ENCODE measurements at places on chromosomes 1 and 21.
A peak's percentile ranks its signal among the peaks of the same experiment; 100 is the strongest.

- DNase-seq, result no peak
These were observed 14.2 kb downstream of the BATF3 start for GRCh38 chr1:212685429-212685828.

- DNase-seq, result no peak
These were observed 185.6 kb downstream of the TOMM20 start for GRCh38 chr1:234942879-234943506.

GRCh38 chr21:41256771-41257702 is 59.6 kb upstream of the FAM3B start:
- DNase-seq, result no peak

GRCh38 chr1:3674100-3675094 is 22.1 kb downstream of the TP73 start:
- no peak for DNase-seq

DNA sequence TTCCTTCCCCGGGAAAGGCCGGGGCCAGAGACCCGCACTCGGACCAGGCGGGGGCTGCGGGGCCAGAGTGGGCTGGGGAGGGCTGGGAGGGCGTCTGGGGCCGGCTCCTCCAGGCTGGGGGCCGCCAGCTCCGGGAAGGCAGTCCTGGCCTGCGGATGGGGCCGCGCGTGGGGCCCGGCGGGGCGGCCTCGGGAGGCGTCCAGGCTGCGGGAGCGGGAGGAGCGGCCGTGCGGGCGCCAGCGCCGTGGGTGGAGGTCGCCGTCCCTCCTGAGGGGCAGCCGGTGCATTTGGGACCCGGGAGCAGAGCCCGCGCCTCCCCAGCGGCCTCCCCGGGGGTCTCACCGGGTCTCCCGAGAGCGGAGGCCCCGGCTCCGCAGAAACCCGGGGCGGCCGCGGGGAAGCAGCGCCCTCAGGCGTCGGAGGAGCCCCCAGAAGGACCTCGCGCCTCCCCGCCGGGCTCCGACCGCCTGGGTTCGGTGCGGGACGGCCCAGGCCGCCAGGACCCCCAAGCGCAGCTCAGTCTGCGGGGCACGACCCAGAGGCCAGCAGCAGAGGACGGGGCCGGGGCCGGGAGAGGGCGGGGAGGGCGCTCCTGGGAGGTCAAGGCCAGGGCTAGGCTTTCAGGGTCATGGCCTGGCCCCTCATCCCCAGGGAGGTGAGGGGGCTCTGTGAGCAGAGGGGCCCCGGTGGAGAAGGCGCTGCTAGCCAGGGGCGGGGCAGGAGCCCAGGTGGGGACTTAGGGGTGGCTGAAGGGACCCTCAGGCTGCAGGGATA is 7.2 kb upstream of the SLX9 start:
- DNase-seq, result no peak

GRCh38 chr1:204419064-204419403 is 7.4 kb upstream of the PPP1R15B start:
- DNase-seq, result no peak

DNA sequence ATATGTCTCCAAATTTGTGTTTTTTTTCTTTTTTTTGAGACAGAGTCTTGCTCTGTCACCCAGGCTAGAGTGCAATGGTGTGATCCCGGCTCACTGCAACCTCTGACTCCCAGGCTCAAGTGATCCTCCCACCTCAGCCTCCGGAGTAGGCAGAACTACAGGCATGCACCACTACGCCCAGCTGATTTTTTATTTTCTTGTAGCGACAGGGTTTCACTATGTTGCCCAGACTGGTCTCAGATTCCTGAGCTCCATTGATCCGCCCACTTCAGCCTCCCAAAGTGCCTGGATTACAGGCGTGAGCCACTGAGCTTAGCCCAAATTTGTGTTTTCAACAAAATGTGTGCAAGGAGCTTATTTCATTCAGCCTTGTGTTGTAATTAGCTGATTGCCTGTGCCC is 59.0 kb upstream of the IFFO2 start:
- no peak for DNase-seq

DNA sequence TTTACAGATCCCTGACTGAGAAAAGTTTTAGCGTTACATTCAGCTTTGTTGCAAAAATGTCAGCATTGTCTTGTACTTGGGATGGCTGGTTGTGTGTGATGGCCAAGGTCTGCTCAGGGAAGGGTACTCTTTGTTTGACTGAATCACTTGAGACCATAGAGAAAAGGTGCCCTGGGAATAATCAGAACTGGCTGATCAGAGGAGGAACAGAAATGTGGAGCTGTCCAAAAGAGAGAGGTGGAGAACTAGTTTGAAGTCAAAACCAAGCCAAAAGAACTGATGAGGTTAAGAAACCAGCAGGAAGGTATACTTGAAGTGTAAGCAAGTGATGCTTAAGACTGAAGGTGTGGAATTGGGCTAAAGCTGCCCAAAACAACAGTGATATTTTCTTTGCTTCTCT is 107.6 kb upstream of the LYPLAL1 start:
- DNase-seq, result no peak

DNA sequence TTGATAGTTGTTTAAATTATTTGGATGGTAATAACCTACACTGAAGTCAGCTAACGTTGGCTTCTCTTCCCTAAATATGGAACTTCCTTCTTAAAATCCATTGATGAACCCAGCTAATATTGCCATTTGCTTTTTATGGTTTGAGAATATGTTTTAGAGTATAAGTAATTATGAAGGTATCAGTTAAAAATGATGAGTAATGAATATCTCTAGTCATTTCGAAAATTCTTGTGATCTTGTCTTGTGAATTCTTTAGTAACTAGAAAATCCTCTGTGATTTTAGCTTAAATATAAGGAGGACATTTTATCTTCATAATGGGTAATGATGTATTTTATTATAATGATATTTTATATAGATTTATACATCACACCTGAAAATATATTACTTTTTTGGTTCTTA is 50.5 kb downstream of the ADGRL2 start:
- DNase-seq, result no peak

GRCh38 chr1:191575180-191575579 is 583.1 kb upstream of the RGS18 start:
- no peak for DNase-seq

- no peak for DNase-seq
These were observed 89.0 kb upstream of the CHODL start for GRCh38 chr21:18155508-18156193.

GRCh38 chr1:110798691-110799256 is 74.2 kb upstream of the CD53 start:
- DNase-seq, result no peak

GRCh38 chr1:218694636-218695035 is 349.5 kb downstream of the TGFB2 start:
- no peak for DNase-seq

DNA sequence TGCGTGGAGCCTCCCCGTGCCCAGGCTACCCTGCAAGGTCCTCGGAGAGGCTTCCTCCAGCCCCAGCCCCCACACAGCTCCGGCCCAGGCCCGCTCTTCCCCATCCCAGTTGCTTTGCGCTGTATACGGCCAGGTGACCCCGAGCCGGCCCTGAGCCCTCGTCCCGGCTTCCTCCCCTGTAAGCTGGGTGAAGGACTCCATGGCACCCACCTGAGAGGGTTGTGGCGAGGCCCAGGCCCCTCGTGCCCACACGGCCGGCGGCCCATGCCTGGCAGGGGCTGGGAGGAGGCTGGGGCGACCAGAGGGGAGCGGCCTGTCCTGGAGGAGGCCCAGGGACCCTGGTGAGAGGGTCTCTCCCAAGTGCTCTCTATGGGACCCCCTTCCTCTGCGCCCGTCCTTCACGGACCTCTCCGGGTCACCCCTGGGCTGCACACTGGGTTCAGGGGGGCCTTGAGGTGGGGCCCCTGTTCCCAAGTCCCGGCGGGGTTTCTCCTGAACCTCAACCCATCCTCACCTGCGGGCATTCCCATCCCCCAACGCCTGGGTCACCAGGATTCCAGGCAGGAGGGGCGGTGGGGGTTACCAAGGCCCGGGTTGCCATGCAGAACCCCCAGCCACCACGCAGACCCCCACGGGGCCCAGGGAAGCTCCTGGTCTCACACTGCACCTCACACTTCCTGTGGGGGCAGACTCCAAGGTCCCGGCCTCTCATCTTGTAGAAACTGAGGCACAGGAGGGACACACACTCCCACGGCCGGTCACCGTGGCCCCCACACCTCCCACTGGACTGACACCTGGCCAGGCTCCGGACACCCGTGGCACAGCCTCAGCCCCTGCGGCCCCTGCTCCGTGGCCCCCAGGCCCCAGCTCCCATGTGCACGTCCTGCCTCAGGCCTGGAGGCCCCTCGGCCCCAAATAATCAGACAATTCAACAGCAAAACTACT is 25.2 kb downstream of the COL6A1 start:
- no peak for DNase-seq

DNA sequence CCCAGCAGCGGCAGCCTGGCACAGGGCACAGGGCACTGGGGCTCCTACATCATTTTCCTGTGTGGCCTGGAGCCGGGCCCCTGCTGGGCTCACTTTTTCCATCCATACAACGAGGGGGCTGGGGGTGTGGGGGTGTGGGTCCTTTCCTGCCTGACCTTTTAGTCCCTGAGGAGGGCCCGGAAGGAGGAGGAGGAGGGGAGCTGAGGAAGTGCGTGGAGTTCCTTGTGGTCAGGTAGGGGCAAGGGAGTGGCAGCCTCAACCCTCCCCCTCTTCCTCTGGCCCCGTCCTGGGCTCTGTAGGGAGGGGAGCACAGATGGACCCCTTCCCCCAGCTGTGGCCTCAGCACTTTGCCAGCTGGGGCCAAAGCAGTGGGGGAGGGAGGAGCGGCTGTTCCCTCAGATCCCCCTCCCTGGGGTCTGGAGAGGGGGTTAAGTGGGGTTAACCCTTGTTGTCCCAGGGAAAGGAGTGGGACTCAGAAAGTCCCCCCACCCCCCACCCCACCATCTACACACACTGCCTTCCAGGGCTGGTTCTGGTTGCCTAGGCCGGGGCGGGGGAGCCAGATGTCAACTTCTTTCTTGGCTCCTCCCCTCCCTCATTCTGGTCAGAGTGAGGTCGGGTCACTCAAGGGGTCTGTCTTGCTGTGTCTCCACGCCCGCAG is 5.7 kb downstream of the NTRK1 start:
- no peak for DNase-seq

DNA sequence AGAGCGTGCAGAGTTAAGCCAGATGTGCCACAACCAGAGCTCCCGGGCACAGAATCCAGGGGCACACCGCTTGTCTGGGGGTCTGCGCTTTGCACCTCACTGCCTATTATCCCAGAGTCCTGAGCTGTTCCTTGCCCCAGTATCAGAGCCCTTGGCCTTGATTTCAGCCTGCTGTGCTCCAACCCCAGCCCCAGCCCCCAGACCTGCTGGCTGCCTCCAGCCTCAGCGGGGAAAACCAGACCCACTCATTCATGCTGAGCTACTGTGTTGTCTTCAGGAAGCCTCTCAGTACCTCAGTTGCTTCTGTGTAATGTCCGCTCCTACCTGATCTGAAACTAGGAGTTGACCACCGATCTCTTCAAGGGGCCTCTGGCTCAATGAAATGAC is 1.1 kb downstream of the IKBKE start:
- DNase-seq, result no peak

DNA sequence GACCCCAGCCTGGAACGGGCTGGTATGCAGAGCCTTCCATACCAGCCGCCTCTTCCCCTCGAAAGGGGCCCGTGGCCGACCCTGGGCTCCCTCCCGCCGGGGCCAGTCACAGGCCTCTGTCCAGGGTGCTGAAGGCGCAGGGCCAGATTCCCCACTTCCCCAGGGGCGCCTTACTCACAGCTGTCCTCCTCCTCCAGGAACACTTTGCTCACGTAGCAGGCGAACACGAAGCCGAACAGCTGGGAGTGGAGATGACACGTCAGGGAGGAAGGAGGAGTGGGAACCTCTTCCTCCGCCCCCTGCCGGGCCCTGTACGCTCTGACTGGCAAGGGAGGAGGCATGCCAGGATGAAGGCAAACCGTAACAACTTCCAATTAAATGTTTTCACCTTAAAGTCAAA is 57.3 kb downstream of the NKAIN1 start:
- DNase-seq, result peak; percentile 55

DNA sequence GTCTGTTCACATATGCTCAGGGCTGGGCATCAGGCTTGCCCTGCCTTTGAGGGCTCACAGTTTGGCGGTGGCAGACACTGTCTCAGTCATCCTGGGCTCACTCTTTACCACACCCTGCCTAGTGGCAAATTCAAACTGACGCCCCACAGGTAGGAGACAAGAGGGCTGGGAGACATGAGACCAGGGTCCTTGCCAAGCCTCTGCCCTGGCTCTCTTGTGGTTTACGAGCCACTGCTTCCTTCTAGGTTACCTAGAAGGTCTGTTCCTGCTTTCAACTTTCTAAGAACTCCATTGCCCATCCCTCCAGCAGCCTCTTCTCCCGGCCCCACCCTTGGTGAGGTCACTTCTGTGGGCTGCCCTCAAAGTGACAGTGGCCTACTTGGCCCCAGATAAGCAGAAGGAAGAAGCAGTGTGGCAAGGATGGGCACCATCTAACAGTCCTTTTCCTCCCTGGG is 10.5 kb downstream of the KIF21B start:
- no peak for DNase-seq

- no peak for DNase-seq
These were observed 22.2 kb downstream of the SLC2A1 start for GRCh38 chr1:42936309-42937078.

DNA sequence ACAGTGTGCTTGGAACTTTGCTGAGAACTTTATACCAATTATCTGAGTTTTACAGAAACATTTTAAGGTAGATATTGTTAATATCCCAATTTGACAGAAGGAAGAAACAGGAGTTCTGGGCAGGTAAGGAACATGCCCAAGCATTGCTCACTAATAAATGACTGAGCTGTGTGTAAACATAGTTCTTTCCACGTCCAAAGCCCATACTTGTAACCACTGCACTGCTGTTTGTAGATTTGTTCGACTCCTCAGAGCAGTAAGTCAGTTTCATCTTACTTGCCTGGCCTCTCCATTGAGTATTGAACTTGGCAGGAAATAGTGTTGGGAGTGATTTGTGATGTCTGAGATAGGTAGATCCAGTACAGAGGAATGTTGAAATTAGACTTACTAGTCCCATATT is 335.1 kb downstream of the KIF26B start:
- no peak for DNase-seq

- no peak for DNase-seq
These were observed 120.7 kb downstream of the ITSN1 start for GRCh38 chr21:33762803-33763581.

- DNase-seq, result no peak
These were observed 67.1 kb upstream of the PTGFRN start for GRCh38 chr1:116842654-116843053.

DNA sequence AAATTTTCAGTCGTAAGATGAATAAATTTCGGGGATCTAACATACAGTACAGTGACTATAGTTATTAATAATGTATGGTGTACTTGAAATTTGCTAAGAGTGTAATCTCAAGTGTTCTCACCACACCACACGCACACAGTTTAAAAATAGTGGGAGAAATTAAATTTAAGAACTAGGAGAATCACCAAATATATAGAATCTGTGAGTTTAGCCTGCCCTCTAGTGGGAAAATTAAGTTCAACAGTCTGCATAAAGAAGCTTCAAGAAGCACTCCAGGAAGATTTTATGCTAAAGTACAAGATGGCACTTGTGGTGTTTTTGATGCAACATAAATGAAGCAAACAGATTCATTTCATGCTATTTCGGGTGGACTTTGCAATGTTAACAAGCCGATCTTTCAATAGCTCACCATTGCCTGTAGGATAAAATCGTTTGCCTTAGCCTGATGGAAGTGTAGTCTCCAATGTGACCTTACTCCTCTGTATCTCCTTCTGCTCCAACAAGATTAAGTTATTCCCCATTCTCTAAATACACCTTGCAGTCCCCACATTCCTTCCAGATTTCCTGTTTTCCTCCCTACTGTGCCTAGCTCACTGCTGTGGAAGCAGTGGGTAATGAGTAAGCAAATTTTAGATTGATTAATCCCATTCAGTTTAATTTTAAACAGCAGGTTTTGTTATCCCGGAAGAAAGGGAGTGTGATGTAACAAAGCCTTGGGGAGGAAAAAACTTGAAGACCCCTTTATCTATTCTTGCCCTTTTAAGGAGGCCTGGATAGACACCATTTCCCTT is 8.7 kb upstream of the PIK3C2B start:
- DNase-seq, result no peak
